ENCODE measurements at places on chromosomes 12 and 14.

DNA sequence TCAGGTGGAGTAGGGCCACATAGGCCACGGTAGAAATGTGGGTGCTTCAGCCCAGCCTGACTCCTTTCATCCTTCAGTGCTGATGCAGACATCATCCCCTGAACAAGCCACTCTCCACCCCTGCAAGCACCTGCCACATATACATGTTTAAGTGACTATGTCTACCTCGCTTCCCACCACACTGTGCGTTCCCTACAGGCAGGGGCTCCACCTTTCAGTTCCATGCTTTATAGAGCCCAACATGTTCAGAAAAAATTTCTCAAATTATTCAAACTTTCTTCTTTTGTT, 11.6 kb downstream of the SLC7A7 start:
- DNase-seq = no peak
- H3K36me3 ChIP-seq = no peaks in the 10 kb centered on the region
- H3K4me3 ChIP-seq = no peak overlapping the region
- no peak overlapping the region for H3K27ac ChIP-seq
- H3K4me1 ChIP-seq = no peaks in the 10 kb centered on the region
- H3K27me3 ChIP-seq = peaks cover 18% of the 10 kb centered on the region

- no peaks in the 10 kb centered on the region for H3K36me3 ChIP-seq
- H3K4me1 ChIP-seq = no peaks in the 10 kb centered on the region
- peaks cover 11% of the 10 kb centered on the region for H3K27me3 ChIP-seq
- no peak overlapping the region for H3K27ac ChIP-seq
- H3K4me3 ChIP-seq = no peak overlapping the region
These were observed 69.4 kb downstream of the CD163L1 start for GRCh38 chr12:7374423-7375144.

DNA sequence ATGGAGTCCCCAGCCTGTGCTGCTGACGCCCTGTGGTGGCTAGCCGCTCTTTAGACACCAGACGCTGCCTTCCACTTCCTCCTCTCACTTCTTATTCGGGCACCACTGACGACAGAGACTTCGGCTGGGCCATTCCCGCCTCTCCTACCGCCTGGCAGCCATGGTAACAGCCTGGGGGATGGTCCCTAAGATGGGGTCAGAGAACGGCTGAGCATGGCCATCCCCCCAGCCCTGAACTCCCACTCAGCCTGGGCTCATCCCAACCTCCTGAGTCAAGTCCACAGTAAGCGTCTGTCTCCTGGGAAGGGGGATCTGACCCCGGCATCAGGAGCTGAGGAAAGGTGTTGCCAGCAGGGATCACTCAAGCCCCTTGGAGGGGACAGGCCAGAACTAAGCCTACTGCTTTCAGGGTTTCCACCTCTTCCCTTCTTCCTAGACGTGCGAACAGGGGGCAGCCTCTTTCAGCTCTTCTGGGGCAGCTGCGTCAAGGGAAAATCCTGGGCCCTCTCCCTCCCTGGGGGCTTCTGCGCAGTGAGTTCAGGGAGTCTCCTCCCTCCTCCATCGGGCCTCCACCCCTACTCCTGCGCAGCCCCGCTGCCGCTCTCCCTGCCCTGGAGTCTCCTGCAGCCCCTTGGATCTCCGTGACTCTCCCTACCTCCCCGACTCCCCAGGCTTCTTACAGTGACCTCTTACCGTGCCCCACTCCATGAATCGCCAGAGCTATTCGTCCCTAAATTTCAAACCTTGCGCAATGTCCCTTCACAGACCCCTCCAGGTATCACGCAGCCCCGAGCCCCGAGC, 643 bp upstream of the TAMALIN start:
- peak overlapping the region; percentile 75 for H3K4me3 ChIP-seq
- H3K4me1 ChIP-seq = peaks cover 18% of the 10 kb centered on the region
- peak overlapping the region; percentile 77 for H3K27ac ChIP-seq
- H3K36me3 ChIP-seq = peaks cover 12% of the 10 kb centered on the region
- H3K27me3 ChIP-seq = peaks cover 15% of the 10 kb centered on the region

DNA sequence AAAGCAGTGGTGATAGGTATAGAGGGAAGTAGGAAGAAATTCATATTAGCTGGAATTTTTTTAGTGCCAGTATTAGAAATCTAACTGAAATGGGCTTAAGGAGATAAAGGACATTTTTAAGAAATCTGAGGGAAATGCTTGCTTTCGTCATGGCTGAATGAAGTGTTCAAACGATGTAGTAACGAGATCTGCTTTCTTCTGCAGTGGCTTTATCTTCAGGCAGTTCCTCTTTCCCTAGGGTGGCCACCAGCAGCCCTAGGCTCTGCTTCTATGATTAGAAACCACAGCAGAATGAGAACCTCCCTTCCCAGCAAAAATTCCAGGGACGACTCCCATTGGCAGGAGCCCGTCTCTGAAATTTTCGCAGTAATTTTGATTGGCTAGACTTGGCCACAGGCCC, 163.9 kb upstream of the FRMD6 start:
- no peaks in the 10 kb centered on the region for H3K4me1 ChIP-seq
- no peaks in the 10 kb centered on the region for H3K27me3 ChIP-seq

DNA sequence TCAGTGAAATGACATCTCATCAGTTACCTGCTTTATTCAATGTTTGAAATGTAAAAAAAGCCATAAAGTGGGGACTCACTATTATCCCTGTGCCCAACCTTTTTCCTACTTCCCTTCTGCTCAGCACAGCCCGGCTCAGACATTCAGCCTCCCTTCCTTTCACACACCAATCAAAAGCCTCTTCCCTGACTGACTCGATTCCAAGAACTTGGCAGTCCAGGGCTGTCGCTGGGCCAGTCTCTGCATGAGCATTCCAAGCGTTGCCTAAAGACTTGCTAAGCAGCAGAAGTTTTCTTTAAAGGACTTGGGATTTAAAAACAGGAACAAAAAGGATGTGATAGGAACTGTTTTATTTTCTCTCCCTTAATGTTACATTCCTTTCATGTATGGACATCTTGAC, 22.7 kb downstream of the ITPR2 start:
- no peaks in the 10 kb centered on the region for H3K27me3 ChIP-seq
- no peak overlapping the region for H3K4me3 ChIP-seq
- no peak for DNase-seq
- peaks cover 40% of the 10 kb centered on the region for H3K4me1 ChIP-seq

- no peak overlapping the region for H3K27ac ChIP-seq
- H3K4me1 ChIP-seq = peaks cover 15% of the 10 kb centered on the region
- peaks cover 45% of the 10 kb centered on the region for H3K27me3 ChIP-seq
- no peaks in the 10 kb centered on the region for H3K36me3 ChIP-seq
- peak; percentile 46 for DNase-seq
These were observed 82.6 kb upstream of the HMGA2 start for GRCh38 chr12:65741656-65742017.

DNA sequence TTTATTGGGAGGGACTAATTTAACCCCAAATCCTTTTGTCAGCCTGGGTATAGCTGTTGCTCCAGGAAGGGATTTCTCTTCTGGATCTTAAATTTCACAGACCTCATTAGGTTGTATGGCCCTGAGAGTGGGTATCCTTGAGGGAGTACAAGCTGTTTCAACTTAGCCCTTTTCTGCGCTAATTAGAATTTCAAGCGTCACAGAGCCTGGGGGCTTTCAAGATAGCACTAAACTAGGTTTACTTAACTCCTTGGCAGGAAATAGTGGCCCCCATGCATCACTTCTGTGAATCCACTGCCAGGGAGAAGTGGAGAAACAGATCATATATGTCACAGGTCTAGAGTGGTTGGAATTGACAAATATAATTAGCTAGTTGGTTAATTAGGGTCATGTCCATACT, 5.9 kb upstream of the PDE1B start:
- peaks cover 19% of the 10 kb centered on the region for H3K4me1 ChIP-seq
- peak overlapping the region; percentile 13 for H3K27ac ChIP-seq
- no peak for DNase-seq
- H3K4me3 ChIP-seq = no peak overlapping the region
- H3K36me3 ChIP-seq = peaks cover 66% of the 10 kb centered on the region
- H3K27me3 ChIP-seq = no peaks in the 10 kb centered on the region

- peak; percentile 11 for DNase-seq
- H3K4me1 ChIP-seq = peaks cover 13% of the 10 kb centered on the region
- no peaks in the 10 kb centered on the region for H3K36me3 ChIP-seq
- H3K27ac ChIP-seq = no peak overlapping the region
These were observed 8.7 kb upstream of the CACNA2D4 start for GRCh38 chr12:1927051-1927680.

GRCh38 chr12:6790496-6791150, 1.3 kb downstream of the CD4 start:
- H3K27me3 ChIP-seq = no peaks in the 10 kb centered on the region
- peak overlapping the region; percentile 90 for H3K4me3 ChIP-seq
- peaks cover 56% of the 10 kb centered on the region for H3K36me3 ChIP-seq
- H3K27ac ChIP-seq = peak overlapping the region; percentile 93

DNA sequence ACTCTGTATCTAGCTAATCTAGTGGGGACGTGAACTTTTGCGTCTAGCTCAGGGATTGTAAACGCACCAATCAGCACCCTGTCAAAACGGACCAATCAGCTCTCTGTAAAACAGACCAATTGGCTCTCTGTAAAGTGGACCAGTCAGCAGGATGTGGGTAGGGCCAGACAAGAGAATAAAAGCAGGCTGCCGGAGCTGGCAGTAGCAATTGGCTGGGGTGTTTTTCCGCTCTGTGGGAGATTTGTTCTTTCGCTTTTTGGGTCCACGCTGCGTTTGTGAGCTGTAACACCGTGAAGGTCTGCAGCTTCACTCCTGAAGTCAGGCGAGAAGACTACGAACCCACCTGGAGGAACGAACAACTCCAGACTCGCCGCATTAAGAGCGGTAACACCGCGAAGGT, 76.5 kb downstream of the SPRING1 start:
- no peaks in the 10 kb centered on the region for H3K36me3 ChIP-seq
- no peak overlapping the region for H3K4me3 ChIP-seq
- peaks cover 5% of the 10 kb centered on the region for H3K4me1 ChIP-seq
- no peak overlapping the region for H3K27ac ChIP-seq

DNA sequence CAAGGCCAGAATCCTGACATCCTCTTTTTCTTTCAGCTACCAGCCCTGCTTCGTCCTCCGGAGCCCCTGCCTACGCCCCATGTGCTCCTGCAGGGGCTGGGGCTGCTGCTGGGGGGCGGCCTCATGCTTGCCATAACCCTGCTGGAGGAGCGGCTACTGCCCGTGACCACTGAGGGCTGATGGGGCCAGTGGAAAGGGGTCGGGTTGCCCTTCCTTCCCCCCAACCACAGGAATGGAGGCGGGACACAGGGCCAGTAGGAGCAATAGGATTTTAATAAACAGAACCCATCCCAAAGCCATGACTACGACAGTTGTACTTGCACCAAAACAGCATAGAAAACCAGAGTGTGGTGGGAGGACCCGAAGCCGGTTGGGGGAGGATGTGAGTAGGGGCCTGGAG, 7.7 kb downstream of the SLC39A5 start:
- no peak overlapping the region for H3K4me3 ChIP-seq
- DNase-seq = no peak
- H3K4me1 ChIP-seq = no peaks in the 10 kb centered on the region
- H3K27ac ChIP-seq = no peak overlapping the region
- no peaks in the 10 kb centered on the region for H3K27me3 ChIP-seq
- H3K36me3 ChIP-seq = peaks cover 42% of the 10 kb centered on the region

DNA sequence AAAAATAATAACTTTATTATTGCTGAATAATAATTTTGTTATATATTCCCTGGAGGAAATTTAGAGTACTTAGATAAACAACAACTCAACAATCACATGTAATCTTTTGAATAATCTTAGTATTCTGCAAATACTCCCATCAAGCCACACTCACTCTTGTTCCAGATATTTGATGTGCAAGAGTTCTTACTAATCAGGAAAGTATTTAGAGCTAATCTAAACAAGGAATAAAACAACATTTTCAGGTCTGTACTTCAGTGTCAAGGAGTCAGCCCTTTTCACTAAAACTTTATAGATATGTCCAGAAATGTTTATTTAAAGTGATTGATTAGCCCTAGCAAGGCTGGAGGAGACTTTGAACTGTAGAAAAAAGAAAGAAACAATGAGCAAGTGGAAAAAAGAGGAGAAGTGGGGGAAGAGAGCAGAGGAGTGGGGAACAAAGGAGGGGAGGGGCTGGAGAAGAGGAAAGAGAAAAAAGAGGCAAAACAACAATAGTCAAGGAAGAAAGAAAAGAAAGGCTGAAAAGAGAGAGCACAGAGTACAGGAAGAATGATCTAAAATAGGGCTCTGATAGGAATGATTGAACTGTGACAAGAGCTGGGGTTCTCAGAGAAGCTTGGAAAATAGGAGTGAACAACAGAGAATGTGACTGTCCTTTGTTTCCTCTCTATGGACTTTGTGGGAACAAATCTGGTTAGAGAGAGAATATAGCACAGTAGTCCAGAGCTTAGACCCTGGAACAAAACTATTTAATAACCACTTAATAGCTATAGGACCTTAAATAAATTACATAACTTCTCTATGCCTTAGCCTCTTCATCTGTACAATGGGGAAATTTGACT, 238.7 kb downstream of the AKAP6 start:
- peaks cover 12% of the 10 kb centered on the region for H3K4me1 ChIP-seq
- H3K36me3 ChIP-seq = no peaks in the 10 kb centered on the region
- no peak overlapping the region for H3K4me3 ChIP-seq
- no peak overlapping the region for H3K27ac ChIP-seq
- no peaks in the 10 kb centered on the region for H3K27me3 ChIP-seq
- DNase-seq = no peak

DNA sequence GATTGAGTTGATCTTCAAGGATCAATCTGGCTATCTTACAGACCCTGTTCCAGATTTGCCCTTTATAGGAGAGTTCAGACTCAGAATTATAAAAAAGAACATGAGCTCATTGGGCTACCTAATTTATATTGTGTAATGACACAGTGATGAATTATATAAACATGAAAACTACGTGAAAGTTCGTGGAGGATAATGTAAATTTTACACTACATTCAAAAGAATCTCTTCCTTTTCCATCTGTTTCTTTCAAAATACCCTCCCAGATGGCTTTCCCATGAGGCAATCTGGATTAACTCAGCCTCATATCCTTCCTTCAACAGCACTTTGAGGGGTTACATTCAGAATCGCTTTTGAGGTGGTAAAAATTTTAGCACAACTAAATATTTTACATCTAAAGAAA, 129.3 kb downstream of the HMGA2 start:
- H3K27me3 ChIP-seq = peaks cover 21% of the 10 kb centered on the region
- peaks cover 9% of the 10 kb centered on the region for H3K4me1 ChIP-seq
- H3K36me3 ChIP-seq = no peaks in the 10 kb centered on the region
- no peak overlapping the region for H3K4me3 ChIP-seq
- DNase-seq = no peak

DNA sequence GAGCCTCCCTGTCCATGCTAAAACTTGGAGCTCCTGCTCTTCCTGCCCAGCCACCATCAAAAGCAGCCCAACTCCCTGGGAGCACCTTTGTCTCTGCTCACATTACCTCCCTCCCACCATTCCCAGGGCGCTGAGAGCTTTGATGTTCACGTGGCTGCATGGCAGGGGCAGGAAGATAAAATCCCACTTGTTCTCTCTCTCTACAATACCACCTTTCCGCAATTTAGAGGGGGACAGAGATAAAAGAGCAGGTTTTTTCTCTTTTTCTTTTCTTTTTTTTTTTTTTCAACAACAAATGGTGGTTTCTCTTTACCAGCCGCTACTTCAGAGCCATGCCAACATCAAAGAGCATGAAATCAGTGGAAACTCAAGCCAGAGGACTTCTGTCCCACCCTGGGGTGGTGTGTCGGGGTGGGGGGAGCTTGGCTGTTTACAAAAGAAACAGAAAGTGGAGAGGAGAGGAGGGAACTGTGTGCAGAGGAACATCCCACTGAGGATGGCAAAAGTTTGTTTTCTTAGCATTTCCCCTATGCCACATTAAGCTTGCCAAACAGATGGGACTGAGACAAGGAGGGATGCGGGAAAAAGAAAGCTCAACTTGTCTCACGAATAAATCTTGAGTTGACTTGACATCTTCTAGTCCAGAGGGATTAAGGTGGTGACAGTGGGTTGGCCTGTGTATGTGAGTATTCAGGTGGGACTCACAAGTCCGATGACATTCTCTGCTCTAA, 103.7 kb upstream of the NUDT4 start:
- H3K36me3 ChIP-seq = no peaks in the 10 kb centered on the region
- no peak for DNase-seq
- H3K27ac ChIP-seq = no peak overlapping the region
